SW 1271 (cell line): ENCODE measurements at places on chromosomes 2 and 18.

- DNase-seq, result no peak
Observed at GRCh38 chr18:21735452-21736015, 5.1 kb upstream of the MIB1 start.

- no peak for DNase-seq
Observed at GRCh38 chr18:63257453-63257852, 62.1 kb downstream of the BCL2 start.

DNA sequence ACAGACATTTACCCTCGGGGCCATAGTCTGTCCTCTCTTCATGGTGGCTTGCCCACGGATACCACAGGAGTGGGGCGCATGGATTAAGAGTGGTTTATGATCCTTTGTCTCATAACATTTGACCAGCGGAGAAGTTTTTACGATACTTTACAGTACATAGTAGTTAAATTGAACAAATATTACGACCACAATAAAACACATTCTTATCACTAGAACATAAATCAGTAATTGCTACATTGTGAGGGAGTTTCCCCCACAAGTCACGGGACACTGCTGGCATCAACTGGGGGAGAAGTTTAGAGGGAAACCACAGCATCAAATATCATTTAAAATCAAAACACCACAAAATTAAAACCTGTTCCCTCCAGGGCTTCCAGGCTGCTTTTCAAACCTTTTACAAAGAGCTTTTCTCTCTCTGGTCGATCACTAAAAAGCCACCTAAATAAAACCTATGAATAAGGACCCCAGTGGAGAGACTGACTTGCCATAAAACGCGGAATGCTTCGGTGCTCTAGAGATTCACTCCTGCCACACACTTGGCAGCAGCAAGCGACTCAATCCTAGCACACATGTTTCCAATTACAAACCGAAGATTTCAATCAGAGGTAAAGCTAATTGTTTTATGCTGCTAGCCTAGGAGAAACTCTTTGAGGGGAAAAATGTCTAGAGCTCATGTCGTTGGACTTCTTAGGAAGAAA is 173.7 kb upstream of the HNRNPA3 start:
- DNase-seq, result no peak

GRCh38 chr2:46540496-46541331 is 61.3 kb downstream of the TMEM247 start:
- peak; percentile 28 for DNase-seq
